ENCODE measurements at places on chromosomes 11 and 22.

DNA sequence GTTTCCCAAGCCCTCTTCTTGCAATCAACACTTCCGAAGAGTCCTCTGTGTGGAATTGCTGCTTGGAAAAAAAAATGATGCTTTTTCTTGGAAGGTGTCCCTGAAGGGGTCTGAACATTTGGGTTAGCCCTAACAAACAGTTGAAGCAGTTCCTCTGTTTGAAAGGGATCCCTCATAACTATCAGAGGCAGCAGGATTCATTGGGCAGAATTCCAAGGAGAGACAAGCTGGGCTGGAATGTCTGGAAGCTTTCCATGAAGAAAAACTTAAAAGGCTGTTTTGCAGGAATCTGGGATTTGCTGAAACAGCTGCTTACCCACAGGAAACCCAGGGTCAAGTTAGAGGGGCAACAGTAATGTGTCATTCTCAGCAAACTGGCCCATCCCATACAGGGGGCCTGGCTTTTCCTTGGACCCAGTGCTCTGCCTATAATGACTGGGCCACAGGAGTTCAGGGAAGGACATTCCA is 3.1 kb downstream of the CSNK2A3 start:
- DNase-seq, result no peak

DNA sequence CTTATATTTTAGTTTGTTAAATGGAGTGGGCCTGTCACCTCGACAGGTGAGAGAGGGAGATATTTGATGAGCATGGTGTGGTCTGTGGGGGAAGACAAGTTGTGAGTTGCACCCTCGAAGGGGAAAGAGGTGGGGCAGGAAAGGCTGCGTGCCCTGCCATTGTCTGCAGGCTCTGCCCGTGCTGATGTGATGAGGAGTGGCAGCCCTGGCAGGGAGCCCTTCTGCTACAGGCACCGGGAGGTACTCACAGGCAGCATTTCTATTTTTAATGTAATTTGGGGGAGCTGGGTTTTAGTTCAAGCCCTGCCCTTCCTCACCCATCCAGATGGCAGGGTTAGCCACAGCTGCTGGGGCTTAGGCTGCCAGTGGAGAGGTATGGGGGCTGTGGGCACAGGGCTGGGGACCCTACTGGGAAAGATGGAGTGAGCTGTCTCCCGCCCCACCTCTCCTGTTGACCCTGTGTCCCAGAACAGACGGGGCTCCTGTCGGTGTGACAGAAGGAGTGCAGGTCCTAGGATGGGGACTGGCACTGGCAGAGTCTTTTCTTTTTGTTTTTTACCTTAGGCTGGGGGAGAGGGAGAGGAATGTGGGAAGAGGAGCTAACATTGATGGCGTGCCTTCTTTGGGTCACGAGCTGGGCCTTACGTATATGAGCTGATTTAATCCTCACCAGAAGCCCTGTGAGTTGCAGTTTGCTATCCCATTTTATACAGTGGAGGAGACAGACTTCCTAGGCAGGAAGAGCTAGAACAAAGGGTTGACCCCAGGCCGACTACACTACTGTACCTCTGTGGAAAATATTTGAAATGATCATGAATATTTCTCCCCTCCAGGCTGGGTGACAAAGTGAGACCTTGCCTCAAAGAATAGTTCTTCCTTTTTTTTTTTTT is 51.6 kb downstream of the CEP164 start:
- DNase-seq, result no peak

DNA sequence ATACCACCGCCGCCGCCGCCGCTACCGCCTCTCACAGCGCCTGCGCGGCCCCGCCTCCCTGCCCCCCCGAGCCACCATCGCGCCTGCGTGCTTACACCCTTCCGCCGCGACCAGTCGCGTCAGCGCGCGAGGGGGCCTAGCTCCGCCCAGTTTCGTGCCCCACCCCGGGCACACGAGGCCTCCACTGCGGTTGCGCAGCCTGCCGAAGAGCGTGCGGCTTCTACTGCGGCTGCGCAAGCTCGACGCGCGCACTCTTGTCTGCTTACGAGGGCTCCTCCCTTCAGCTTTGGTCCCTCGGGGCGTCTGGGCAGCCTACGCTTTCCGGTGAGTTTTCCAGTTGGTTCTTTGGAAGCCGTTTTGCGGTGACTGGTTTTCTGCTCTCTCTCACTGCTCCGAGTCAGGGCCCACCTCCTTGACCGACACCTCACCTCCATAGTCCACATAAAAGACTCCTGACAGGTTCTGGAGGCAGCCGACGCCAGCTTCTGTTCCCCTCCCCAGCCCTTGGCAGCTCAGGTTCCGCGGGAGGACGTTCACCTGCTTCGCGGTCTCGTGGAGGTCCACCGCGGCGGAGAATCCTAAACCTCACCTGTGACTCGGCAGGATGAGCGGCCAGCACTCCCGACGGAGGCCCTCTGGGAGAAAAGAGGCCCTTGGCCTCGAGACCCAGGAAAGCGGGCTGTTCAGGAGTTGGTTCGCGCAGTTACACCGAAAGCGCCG is at the start of gene PITPNB:
Gene PITPNB, minus strand, starts transcription at position 35 of the 720 bp plus-strand sequence. CDS start 65 bp downstream, outside the sequence.
- peak; percentile 76 for DNase-seq

DNA sequence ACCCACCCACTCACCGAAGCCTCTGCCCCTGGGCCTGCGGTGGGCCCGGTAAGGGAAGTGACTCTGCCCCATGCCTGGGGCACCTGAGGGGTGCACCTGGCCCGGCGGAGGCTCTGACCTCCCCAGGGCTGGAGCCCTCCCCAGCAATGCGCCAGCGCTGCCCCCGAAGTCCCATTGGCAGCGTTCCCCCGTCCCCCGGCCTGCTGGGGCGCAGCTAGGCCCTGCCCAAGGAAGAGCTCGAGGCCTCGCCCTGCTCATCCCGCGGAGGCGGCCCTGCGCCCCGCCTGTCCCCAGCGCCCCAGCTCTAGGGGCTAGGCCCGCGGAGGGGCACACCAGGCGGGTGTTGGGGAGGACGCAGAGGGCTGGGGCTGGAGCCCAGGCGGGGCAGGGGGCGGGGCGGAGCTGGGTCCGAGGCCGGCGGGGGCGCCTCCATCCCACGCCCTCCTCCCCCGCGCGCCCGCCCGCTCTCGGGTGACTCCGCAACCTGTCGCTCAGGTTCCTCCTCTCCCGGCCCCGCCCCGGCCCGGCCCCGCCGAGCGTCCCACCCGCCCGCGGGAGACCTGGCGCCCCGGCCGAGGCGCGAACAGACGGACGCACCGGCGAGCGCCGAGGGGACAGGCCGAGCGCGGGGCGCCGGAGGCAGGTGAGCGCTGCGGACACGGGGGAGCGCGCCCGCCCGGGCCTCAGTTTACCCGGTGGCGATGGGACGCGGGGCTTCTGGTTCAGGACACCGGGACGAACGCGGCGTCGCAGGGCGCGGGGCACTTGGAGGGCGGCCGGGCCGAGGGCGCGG is at the start of gene EPS8L2:
Gene EPS8L2, plus strand, starts transcription at position 586 of the 793 bp plus-strand sequence. CDS start 3,177 bp downstream, outside the sequence.
- DNase-seq, result no peak

DNA sequence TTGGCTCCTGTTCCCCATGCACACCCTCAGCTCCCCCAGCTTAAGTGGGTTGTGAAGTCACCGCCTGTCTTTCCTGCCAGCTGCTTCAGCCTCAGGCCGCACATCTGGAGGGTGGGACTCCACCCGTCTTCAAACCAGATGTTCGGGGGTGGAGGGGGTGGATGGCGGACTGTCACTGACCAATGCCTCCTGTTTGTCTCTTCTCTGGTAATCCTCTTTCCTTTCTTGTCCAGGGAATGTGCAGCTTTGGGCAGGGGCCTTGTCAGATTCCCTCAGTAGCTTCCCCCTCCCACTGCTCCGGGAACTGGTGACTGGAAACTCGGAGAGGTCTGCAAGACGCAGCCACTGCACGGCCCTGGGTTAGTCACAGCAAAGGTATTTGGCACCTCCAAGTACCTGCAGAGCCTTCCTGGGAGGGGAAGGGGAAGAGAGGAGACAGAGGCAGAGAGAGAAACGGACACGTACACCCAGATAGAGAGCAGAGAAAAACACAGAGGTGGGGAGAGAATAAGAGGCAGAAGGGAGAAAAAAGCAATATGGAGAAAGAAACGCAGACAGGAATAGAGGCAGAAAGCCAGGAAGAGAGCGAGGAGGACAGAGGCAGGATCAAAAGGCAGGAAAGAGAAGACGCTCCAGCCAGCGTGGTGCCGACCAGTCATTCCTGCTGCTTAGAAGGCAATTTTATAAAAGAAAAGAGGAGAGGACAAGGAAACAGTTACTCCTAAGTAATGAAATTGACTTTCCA is 56.1 kb upstream of the TIMP3 start:
- no peak for DNase-seq

DNA sequence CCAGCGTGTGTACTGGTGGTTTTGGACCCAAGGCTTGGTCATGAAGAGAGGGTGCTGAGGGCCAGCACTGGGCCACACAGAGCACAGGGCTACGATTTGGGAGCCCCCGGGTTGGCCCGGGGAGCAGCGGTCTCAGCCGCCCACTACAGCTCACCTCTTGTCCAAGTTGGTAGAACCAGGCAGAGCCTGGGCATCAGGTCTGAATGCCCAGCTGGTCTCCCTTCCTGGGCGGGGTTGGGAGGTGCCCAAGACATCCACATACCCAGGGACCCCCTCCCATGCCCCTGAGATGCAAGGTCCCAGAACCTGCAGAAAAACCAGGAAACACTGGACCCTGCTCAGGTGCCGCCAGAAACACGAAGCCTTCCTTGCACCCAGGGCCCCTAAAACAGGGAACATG is 18.0 kb downstream of the CELSR1 start:
- DNase-seq, result no peak

- no peak for DNase-seq
Observed at GRCh38 chr11:7523416-7524210, 9.8 kb downstream of the PPFIBP2 start.

DNA sequence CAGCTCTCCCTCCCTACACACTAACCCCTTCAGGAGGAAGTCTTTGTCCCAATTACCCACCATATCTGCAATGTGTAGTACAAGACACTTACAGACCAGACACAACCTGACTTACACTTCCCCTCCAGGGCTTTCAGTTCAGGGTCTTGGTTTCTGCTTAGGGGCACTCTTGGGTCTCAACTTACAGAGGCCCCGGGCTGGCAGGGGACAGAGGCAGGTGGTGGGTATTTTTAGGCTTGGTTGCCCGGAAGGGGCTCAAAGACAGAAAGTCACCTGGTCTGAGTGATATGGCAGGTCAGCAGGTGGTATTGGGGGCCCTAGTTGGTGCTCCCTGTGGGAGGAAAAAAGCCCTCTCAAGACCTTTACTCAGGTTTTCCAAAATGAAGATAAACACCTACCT is 3.4 kb upstream of the TMEM184B start:
- no peak for DNase-seq

DNA sequence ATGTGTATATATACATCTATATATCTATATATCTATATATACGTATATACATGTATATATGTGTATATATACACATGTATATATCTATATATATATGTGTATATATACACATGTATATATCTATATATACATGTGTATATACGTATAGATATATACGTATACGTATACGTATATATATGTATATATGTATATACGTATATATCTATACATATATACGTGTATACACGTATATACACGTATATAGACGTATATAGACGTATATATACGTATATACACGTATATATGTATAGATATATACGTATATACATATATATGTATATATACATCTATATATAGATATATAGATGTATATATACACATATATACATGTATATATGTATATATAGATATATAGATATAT is 25.1 kb upstream of the CAPRIN1 start:
- no peak for DNase-seq

- no peak for DNase-seq
Observed at GRCh38 chr11:70065318-70066135, 12.6 kb upstream of the ANO1 start.
